ENCODE measurements at places on chromosomes 4 and X.

- DNase-seq, result no peak
Measured at GRCh38 chr4:27684610-27685011, 824.0 kb downstream of the STIM2 start.

- DNase-seq, result no peak
Measured at GRCh38 chr4:101885574-101885973, 95.0 kb downstream of the BANK1 start.

- DNase-seq, result no peak
Measured at GRCh38 chr4:79290376-79290775, 35.5 kb downstream of the NAA11 start.

DNA sequence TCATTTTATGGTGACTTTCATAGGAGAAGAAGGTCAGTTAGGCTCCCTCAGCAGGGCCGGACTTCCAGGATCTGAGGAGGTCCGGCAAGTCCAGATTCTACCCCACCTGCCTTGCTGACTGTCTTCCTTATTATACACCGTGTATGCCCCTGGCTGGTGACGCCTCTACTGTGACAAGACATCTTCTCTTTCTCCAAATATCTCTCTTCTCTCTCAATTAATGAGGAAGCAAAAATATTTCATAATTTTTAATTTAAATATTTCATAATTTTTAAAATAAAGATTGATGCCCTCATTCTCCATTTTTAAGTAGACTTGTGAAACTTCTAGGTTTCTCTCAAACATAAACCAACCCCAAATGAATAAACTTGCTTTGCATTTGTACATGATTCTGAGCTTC is 202.5 kb downstream of the NSUN7 start:
- DNase-seq, result no peak

- no peak for DNase-seq
Measured at GRCh38 chr4:174919886-174920423, 1.8 kb downstream of the ADAM29 start.

GRCh38 chr4:180937083-180937482 is 1306.1 kb upstream of the TENM3 start:
- no peak for DNase-seq

DNA sequence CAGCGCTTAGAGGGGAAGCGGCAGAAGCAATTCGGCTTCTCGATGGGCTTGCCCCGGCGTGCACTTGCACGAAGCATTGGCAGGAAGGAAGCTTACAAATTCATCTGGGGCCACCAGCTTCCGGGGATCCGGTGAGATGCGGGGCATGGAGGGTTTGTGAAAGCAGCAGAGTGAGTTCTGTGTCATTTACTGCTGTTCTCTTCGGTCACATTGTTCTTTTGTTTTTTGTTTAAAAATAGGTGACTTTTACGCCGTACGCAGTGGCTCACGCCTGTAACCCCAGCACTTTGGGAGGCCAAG is 47.0 kb downstream of the ASMT start:
- no peak for DNase-seq
